ENCODE measurements at places on chromosomes 11 and 22.

- no peak for DNase-seq
Observed at GRCh38 chr11:27218421-27219038, 144.5 kb downstream of the CCDC34 start.

- no peak for DNase-seq
Observed at GRCh38 chr11:128843198-128843785, 23.8 kb downstream of the KCNJ1 start.

DNA sequence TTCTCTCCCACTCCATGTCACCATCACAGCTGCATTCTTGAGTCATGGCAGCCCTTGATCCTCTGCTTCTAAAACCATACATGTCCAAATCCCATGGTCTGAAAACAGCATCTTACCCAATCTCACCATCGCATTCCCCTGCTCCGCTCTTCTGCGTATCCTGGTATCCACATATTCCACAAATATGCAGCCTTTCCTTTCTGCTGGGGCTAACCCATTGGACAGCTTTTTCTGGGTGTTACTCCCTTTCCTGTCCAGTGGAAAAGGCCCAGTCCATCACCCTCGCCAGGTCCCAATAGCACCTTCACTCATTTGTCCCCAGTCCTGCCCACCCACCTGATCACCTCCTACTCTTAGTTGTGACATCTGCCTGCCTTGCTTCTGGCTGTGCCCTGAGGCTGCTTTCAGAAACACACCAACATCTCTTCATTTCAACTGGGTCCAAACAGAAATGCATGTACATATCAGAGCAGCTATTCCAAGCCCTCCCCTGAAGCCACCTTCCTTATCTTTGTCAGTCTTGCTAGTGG is 237.6 kb upstream of the TBCEL start:
- DNase-seq = no peak

DNA sequence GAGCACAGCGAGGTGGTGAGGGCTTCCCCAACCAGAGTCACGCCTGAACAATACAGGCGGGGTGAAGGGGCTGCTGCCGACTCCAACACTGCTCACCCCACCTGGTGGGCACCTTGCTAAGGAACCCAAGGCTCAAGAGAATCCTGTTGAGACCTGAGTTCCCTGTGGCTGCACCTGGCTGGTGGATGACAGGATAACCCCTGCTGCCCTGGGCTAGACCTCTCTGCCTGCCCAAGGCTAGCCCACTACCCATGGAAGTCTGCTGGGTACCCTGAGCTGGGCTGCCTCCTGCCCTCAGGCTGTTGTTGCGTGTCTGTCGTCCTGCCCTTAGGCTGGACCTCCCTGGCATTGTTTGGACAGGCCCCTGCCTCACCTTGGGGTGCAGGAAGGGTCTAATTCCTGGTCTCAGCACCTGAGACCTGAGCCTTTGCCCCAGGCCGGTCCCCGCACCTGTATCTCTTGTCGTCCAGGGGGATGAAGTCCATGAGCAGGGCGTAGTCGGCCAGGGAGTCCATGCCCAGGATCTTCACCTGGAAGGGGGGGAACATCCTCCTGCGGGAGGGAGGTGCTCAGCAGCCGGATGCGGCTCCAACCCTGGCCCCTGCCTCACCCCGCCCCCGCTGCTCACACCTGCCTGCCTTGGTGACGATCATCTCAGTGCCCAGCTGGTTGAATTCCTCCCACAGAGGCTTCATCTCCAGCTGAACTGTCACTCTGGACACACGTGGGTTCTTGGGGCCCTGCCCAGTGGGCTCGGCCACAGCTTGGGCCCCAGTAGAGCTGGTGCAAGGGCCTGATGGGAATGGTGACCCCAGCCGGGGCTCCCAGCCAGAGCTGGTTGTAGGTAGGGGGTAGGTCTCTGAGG is 4.9 kb upstream of the NUDT8 start:
- no peak for DNase-seq

DNA sequence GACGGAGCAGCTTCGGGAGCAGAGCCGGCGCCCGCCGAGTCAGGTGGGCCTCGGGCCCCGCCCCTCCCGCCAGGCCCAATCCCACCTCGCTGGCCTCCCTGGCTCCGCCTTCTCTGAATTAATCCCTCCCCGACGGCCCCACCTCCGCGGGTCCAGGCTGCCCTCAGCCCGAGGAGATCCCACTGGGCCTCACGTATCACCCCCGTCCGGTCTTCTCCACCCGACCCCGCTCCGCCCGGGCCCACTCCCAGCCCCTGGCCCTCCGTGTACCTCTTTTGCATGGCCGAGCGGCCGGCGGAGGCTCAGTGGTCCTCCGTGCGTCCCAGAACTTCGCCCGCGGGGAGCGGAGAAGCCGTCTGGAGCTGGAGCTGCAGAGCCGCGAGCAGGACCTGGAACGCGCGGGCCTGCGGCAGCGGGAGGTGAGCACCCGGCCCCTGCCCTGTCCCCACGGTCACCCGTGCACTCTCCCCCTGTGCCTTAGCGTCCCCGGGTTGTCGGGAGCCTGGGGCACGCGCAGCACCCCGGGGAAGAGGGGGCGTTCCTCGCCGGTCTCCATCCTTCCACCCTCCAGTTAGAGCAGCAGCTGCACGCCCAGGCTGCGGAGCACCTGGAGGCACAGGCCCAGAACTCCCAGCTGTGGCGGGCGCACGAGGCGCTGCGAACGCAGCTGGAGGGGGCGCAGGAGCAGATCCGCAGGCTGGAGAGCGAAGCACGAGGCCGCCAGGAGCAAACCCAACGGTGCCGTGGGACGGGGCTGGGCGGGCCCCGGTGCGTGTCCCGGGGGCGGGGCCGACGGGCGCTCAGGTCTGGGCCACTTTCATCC is 2.2 kb upstream of the CD151 start:
- peak; percentile 41 for DNase-seq

- no peak for DNase-seq
Observed at GRCh38 chr11:47611348-47611794, 17.2 kb upstream of the C1QTNF4 start.

DNA sequence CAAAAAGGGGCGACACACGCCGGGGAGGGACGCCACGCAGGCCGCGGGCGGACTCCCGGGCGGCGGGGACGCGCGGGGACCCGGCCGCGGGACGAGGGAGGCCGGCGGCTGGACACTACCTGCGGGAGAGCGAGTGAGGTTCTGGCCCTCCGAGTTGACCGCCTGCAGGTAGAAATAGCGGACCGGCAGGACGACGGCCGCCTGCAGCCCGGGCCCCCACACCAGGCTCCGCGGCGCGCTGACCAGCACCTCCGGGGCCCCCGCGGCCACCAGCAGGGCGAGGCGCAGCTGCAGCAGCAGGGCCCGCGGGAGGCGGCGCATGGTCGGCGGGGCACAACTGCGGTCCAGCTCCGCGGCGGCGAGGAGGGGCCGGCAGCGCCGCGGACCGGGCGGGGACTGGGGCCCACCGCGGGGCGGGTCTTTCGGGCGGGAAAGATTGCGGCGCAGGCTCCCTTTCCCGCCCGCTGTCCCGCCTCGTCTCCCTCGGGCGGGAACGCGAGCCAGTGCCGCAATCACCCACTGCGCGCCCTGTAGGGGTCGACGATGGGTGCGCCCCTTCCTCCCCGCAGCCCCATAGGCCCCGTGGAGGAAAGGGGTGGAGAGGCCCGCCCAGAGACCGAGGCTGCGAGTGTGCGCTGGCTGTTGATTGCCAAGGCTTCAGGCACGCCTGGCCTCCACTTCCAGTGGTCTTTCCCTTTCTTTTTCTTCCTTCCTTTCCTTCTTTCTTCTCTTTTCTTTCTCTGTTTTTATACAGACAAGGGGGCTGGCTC is at the start of gene POGLUT3:
POGLUT3 (minus strand) TSS at position 339 of the 770 bp plus-strand sequence; CDS start at position 321, 18 bp downstream.
- DNase-seq = peak; percentile 23

GRCh38 chr11:83546368-83546767 is 260.2 kb upstream of the CCDC90B start:
- DNase-seq = no peak

- no peak for DNase-seq
Observed at GRCh38 chr11:123299721-123300120, 104.7 kb upstream of the CLMP start.

DNA sequence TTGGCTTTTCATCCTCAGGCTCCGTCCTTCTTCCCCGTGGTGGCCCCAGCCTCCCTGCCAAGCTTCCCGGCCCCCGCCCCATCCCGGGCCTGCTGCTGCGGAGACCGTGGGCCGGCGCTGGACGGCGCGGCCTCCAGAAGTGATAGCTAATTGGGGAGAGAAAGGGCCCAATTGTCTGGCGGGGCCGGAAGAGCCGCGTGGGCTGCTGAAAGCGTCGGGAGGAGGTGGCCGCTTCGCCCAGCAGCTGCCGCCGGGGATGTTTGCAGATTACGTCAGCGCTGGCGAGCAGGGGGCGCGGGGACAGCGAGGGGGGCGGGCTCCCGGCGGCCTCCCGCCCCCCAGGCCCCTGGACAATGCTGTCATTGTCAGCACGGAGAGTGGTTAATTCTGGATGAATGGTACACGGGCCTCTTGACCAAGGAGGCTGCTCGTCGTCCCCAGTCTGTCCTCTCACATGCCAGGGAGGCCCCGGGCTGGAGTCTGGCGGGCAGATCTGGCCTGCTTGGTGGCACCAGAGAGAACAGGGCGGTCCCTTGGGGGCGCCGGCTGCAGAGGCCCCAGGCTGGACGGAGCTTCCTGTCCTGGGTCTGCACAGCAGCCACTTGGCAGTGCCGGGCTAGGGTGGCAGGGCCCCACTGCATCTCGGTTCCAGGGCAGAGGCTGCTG is 1.6 kb downstream of the SMIM38 start:
- no peak for DNase-seq

DNA sequence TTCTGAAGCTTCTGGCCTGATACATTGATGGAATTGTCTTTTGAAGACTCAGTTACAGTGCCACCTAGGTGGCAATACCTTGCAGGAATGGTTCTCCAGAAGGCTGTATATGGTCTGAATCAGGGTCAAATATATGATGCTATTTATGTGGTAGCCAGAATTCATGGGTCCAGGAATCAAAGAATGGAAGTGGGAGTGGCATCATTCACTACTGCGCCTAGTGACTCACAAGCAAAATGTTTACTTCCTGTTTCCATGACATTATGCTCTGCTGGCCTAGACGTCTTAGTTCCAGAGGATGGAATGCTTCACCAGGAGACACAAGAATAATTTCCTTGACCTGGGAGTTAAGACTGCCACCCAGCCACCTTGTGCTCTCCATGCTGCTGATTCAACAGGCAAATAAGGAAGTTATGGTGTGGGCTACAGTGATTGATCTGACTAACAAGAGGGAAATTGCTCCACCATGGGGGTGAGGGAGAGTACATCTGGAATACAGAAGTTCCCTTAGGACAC is 491.8 kb downstream of the ETS1 start:
- no peak for DNase-seq

GRCh38 chr22:42892571-42893316 is 35.7 kb upstream of the ARFGAP3 start:
- no peak for DNase-seq

DNA sequence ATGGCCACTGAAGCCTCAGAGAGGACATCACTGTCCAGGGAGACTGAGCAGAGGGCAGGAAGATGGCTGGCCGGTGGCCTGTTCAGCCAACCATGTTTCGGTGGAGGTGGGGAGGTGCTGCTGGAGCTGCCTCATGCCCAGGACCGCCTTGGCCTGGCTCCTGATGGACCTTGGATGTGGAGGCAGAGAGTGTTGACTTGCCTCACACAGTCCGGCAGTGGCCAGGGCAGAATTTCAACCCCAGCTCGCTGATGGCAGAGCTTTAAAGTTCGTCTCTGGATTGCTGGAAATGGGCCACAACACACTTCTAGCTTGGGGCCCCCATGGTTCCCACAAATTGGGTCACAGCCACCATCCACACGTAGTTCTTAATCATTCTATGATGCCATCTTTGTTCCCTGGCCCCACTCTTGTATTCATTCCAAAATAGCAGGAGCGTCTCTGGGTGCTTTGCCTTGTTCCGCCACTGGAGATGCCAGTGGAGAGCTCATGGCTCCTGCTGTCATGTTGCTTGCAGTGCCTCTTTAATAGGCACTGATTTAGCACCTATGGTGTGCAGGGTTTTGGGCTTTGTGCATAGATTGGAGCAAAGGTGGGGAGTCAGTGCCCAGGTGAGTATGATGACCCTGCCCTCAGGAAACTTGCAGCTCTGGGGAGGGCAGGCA is 5.6 kb downstream of the MAPK8IP1 start:
- DNase-seq = no peak

- no peak for DNase-seq
Observed at GRCh38 chr11:103317118-103317517, 207.9 kb downstream of the DYNC2H1 start.

DNA sequence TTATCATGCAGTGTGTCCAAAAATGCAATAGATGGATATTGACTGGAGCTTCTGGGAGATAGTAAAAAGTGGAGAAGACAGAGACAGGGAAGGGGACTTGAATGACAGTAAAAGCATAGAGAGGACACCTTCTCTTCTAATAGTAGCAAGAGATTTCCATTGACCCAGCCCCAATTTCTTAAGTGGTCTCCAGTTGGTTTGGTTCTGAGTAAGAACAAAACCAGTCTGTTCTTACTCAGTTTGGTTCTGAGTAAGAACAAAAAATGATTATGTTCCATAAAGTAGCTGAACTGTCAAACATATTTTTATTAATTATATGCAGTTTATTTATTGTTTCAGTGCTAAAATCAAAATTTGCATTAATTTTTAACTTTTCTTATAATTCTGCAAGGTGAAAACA is 316.8 kb upstream of the MPPED2 start:
- DNase-seq = no peak

- peak; percentile 47 for DNase-seq
Observed at GRCh38 chr22:38953577-38954413, 3.6 kb upstream of the APOBEC3A start.

DNA sequence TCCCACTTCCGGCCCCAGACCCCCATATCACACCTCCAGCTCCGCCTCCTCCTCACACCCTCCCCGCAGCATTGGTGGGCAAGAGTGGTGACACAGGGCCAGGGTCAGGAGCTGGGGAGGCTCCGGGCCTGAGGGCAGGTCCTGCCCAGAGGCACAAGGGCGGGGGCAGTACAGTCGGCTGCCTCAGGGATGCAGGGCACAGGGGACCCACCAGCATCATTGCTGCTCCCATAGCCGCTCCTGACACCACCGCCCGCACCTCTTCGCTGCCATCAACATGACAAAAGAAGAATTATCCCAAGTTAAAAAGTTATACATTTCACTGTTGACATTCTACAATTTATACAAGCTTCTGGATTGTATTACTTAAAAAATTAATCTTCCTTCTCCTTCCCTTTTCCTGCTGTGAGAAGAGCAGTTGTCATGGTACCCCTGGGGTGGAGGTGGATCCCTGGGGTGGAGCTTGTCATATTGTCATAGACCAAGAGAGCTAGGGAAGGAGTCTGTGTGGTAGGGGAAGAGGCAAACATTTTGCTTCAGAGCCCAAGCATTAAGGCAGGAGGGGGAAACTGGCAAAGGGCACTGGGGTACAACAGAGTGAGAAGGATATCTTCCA is 4.1 kb downstream of the SBF2 start:
- DNase-seq = no peak

- no peak for DNase-seq
Observed at GRCh38 chr11:17694494-17695110, 24.8 kb upstream of the MYOD1 start.

GRCh38 chr11:69326622-69327219 is 32.8 kb downstream of the MYEOV start:
- DNase-seq = no peak

GRCh38 chr11:23903044-23903704 is 593.7 kb upstream of the LUZP2 start:
- no peak for DNase-seq

DNA sequence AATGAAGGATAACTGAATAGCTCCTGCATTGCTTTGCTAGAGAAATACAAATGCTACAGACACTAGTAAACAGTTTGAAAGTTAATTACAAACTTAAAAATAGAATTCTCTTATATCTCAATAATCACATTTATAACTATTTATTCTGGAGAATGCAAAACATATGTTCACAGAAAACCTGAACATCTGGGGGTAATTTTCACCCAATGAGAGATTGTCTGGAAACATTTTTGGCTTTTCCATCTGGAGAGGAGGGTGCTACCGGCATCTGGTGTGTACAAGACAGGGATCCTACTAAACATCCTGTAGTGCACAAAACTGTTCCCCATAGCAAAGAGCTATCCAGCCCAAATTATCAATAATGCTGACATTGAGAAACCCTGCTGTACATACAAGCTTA is 378.4 kb upstream of the CHORDC1 start:
- DNase-seq = no peak
